ENCODE measurements at places on chromosomes 11 and 22. TPM values are rescaled to one million over a fixed set of nuclear protein-coding genes. Genes with fewer than 3 reads are reported as not detected.

- no peak for DNase-seq
- H3K4me3 ChIP-seq, result no peak overlapping the region
- no peaks in the 10 kb centered on the region for H3K27me3 ChIP-seq
- no peak overlapping the region for H3K27ac ChIP-seq
Observed at GRCh38 chr11:10441652-10442503, 13.2 kb upstream of the AMPD3 start.

- no peaks in the 10 kb centered on the region for H3K27me3 ChIP-seq
- DNase-seq, result no peak
- H3K36me3 ChIP-seq, result no peaks in the 10 kb centered on the region
- no peak overlapping the region for H3K27ac ChIP-seq
Observed at GRCh38 chr11:71563406-71563805, 2.0 kb upstream of the KRTAP5-10 start.

DNA sequence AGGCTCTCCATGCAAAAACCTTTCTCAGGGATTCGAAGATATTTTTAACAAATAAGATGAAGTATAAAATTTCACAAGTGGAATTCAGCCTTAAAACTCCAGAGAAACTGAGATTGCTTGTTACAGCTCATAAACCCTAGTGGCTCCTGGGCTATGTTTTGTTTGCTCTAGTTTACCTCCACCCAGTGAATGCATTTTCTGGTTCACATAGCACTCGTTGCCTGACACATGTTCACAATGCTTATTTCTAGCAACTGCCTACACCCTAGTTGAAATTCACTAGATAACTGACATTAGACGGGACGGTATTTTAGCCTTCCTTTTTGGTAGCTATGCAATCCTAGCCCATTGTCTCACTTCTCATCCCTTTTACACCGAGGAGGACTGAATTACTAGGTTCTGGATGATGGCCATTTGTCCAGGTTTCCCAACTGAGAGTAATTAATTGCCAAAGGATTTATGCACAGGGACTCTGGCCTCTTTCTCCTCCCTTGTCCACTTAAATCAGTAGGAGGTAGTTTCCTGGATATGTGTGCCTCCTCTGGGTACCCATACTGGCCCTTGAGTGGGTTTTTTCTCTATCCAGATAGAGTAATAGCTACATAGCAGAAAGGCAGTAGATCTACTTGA, 951.6 kb downstream of the DLG2 start:
- H3K36me3 ChIP-seq, result no peaks in the 10 kb centered on the region
- no peak for DNase-seq
- H3K4me1 ChIP-seq, result no peaks in the 10 kb centered on the region
- H3K27me3 ChIP-seq, result no peaks in the 10 kb centered on the region
- no peak overlapping the region for H3K27ac ChIP-seq
- no peak overlapping the region for H3K4me3 ChIP-seq

GRCh38 chr11:707817-708420, 1.9 kb downstream of the EPS8L2 start:
- H3K36me3 ChIP-seq, result no peaks in the 10 kb centered on the region
- peak overlapping the region; percentile 94 for H3K27ac ChIP-seq
- DNase-seq, result peak; percentile 65
- no peak overlapping the region for H3K4me3 ChIP-seq

GRCh38 chr11:44632466-44633123, 67.1 kb downstream of the CD82 start:
- H3K4me1 ChIP-seq, result peaks cover 17% of the 10 kb centered on the region
- no peaks in the 10 kb centered on the region for H3K27me3 ChIP-seq
- H3K36me3 ChIP-seq, result no peaks in the 10 kb centered on the region
- no peak overlapping the region for H3K27ac ChIP-seq

- DNase-seq, result no peak
- no peaks in the 10 kb centered on the region for H3K27me3 ChIP-seq
- H3K4me3 ChIP-seq, result no peak overlapping the region
- H3K27ac ChIP-seq, result no peak overlapping the region
- H3K36me3 ChIP-seq, result no peaks in the 10 kb centered on the region
Observed at GRCh38 chr11:78868563-78868962, 293.9 kb upstream of the NARS2 start.

- no peaks in the 10 kb centered on the region for H3K36me3 ChIP-seq
- H3K4me1 ChIP-seq, result peaks cover 7% of the 10 kb centered on the region
- H3K4me3 ChIP-seq, result no peak overlapping the region
Observed at GRCh38 chr11:91947215-91947820, 277.3 kb upstream of the FAT3 start.

- H3K4me3 ChIP-seq, result no peak overlapping the region
- peaks cover 9% of the 10 kb centered on the region for H3K4me1 ChIP-seq
Observed at GRCh38 chr11:66854231-66854661, 2.6 kb upstream of the LRFN4 start.

DNA sequence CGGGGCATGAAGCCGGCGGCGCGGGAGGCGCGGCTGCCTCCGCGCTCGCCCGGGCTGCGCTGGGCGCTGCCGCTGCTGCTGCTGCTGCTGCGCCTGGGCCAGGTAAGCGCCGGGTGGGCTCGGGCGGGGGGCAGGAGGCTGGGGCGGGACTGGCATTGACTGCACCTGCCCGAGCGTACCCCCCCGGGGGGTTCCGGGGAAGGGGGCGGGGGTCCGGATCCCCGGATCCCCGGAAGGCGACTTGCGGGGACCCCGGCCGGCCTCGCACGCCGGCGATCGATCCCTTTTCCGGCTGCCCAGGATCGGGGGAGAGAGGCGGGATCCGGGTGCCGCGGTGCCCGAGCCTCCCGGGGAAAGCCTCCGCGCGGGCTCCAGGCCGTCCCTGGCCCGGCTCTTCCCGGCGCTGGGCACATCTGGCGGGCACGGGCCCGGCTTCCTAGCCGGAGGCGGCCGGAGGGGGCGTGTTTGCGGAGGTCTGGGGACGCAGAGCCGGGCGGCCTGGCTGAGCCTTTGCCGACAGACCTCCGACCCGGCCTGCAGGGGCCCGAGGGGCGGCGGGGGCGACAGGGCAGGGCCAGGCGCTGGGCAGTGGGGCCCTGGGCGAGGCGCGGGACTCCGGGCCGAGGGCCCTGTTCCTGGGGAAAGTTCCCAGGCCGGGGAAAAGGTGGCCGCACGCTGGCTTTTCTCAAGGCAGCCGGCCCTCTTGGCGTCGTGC, 705 bp downstream of the PTPRJ start:
- H3K27me3 ChIP-seq, result no peaks in the 10 kb centered on the region
- peaks cover 23% of the 10 kb centered on the region for H3K4me1 ChIP-seq
- DNase-seq, result peak; percentile 68
- peak overlapping the region; percentile 72 for H3K27ac ChIP-seq
- H3K36me3 ChIP-seq, result no peaks in the 10 kb centered on the region

GRCh38 chr11:122168218-122168617, 52.2 kb upstream of the BLID start:
- H3K4me3 ChIP-seq, result no peak overlapping the region
- no peak overlapping the region for H3K27ac ChIP-seq
- no peaks in the 10 kb centered on the region for H3K36me3 ChIP-seq
- H3K4me1 ChIP-seq, result no peaks in the 10 kb centered on the region
- no peaks in the 10 kb centered on the region for H3K27me3 ChIP-seq

DNA sequence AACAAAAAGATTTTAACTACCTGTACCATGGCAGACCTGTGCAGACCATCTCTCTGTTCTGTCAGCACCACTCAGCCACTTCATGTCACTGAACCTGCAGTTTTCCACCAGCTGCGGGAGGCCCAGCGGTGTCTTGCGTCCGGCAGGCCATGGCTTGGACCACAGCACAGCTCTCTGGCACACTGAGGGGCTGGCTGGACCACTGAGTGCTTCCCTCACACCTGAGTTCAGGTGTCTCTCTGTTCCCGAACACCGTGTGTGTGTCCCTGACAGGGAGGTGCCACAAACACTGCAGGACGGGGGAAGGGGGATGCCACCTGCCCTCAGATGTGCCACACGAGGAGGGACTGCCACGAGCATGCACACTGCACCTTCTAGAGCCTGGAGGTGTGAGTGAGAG, 17.7 kb downstream of the MOV10L1 start:
- H3K4me1 ChIP-seq, result no peaks in the 10 kb centered on the region
- H3K27ac ChIP-seq, result no peak overlapping the region
- H3K4me3 ChIP-seq, result no peak overlapping the region
- no peak for DNase-seq

DNA sequence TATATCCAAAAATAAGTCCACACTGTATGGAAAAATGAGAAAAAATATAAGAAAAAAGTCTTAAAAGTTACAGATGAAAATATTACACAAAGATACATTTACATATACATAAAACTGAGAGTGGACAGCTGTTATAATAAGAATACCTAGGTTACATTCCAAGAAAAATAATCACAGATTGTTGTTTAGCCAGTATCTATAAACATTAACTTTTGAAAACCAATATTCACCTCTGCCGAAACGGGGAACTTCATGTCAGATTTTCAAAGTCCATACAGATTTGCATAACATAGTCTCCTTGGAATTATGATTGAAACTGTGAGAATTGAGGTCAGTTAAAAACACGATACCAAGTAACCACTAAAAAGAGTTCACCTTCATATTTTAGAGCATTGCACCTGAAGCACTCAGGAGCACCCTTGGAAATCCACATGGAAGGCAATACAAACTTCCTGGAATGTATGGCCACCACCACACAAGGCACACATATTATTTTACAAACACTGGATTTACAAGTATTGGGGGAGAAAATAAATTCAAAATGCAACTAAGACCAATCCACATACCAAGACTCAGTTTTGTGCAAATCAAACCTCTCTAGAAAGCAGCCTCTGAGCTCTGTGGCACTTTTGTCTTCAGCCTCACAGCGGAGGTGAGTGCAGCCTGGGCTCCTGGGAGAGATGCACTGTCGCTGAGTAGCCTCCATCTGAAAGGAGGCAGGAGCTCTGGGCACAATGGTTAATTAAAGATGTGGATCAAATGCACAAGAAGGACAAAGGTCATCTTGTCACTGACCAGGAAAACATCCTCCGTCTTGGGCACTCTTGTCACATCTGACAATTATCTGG, 34.4 kb downstream of the ZNF195 start:
- no peak overlapping the region for H3K27ac ChIP-seq
- no peaks in the 10 kb centered on the region for H3K27me3 ChIP-seq
- no peaks in the 10 kb centered on the region for H3K36me3 ChIP-seq
- DNase-seq, result no peak

- H3K27me3 ChIP-seq, result no peaks in the 10 kb centered on the region
- DNase-seq, result no peak
- H3K27ac ChIP-seq, result no peak overlapping the region
- H3K4me1 ChIP-seq, result peaks cover 3% of the 10 kb centered on the region
Observed at GRCh38 chr11:69904161-69904973, 85.2 kb upstream of the FGF3 start.

DNA sequence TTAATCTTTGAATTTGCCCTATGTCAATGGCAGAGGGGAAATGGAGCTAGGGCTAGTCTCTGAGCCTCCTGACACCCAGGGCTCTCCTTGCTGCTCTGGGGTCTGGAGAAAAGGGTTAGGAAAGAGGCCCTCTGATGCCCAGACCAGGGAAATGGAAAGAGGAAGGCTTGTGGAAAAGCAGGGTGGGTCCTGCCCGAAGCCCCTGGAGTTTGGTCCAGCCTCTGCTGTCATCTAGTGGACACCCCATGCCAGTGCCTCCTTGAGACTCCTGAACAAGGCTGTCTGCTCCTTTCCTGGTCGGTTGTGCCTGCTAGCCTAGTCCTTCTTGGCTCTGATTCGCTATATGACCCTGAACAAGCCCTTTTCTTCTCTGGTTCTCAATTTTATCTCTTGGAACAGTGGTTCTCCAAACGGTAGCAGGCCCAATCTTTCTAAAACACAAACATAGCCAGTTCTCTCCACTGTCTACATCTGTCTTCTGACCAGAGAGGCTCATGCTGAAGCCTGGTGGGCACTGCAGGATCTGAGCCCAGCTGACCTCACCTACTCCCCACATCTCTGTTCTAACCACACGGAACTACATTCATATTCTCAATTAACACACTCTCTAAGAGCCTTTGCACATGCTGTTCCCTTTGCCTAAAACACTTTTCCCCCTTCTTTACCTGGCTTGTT, 8.8 kb upstream of the PLA2G3 start:
- DNase-seq, result peak; percentile 84
- H3K4me3 ChIP-seq, result no peak overlapping the region
- H3K4me1 ChIP-seq, result peaks cover 7% of the 10 kb centered on the region
- no peaks in the 10 kb centered on the region for H3K27me3 ChIP-seq
- H3K36me3 ChIP-seq, result no peaks in the 10 kb centered on the region

DNA sequence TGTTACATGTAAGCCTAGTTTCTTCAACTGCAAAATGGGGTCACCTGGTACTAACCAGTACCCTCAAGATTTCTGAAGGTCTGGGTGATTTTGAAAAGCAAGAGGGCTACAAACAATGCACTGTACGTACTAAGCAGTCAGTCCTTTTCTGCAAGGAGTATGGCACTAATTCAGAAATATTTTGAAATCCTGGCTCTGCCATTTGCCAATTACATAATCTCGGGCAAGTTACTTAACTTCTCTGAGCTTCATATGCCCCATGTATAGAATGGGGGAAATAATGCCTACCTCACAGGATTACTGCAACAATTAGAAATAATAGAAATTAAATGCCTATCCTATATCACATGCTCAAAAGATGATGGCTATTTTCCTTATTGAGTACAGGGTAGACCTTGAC, 60.7 kb upstream of the CCDC89 start:
- no peaks in the 10 kb centered on the region for H3K27me3 ChIP-seq
- no peak for DNase-seq
- H3K4me1 ChIP-seq, result peaks cover 19% of the 10 kb centered on the region
- no peaks in the 10 kb centered on the region for H3K36me3 ChIP-seq

GRCh38 chr11:127002669-127003259, 2.2 kb upstream of the KIRREL3 start:
- H3K27me3 ChIP-seq, result peaks cover 3% of the 10 kb centered on the region
- H3K4me1 ChIP-seq, result peaks cover 17% of the 10 kb centered on the region
- H3K4me3 ChIP-seq, result no peak overlapping the region
- no peak overlapping the region for H3K27ac ChIP-seq
- no peaks in the 10 kb centered on the region for H3K36me3 ChIP-seq
- no peak for DNase-seq

MRGPRX3 gene
- not detected for total RNA-seq

C11orf54 gene
- total RNA-seq, result 45.7 TPM

MMP1 gene
- not detected for total RNA-seq

CLTCL1 gene
- 0.66 TPM for total RNA-seq
